Stimulated activated CD4-positive, alpha-beta T cell treated with anti-CD3 and anti-CD28 coated beads, Interleukin-4, amount 100 ng/mL, for 4 hours (primary cell): ENCODE measurements at places on chromosomes 3 and 15.

- DNase-seq: no peak
These were observed 30.7 kb downstream of the MBNL1 start for GRCh38 chr3:152299249-152299976.

DNA sequence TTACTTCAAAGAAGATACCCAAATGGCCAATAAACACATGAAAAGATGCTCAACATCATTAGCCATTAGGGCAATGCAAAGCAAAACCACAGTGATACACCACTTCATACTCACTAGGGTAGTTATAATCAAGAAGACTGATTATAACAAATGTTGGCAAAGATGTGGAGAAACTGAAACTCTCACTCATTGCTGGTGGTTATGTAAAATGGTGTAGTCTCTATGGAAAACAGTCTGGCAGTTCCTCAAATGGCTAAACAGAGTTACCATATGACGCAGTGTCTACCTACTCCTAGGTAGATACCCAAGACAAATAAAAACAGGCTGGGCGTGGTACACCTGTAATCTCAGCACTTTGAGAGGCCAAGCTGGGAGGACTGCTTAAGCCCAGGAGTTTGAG, 3.5 kb upstream of the ZFAND6 start:
- DNase-seq: no peak

DNA sequence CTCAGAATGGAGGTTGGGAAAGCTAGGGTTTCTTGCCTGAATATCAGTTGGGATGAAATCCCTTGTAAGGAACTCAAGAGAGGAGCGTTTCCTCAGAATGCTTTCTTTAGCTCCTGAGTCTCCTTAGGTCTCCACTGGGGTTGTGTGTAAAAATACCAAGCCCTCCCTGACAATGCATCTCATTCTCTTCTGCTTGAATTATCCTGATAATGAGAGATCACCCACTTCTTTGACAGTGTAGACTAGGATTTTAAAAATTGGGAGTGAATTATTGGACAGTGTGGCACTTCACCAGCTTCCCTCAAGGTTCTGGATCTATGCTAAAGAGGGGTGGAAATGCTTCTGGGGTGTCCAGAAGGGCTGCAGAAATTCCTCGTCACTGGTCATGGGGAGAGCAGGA, 41.8 kb upstream of the POLG start:
- DNase-seq: no peak

- DNase-seq: no peak
These were observed 15.0 kb downstream of the PRR23E start for GRCh38 chr3:127207727-127208482.

GRCh38 chr15:72566973-72567372, 87.5 kb upstream of the GOLGA6B start:
- no peak for DNase-seq
